Karpas-422 (cell line): ENCODE measurements at places on chromosomes 2 and 18. TPM values are rescaled to one million over a fixed set of nuclear protein-coding genes. Genes with fewer than 3 reads are reported as not detected.

Gene USP14
- total RNA-seq, result 11.8 and 40.1 TPM in 2 replicates

DNA sequence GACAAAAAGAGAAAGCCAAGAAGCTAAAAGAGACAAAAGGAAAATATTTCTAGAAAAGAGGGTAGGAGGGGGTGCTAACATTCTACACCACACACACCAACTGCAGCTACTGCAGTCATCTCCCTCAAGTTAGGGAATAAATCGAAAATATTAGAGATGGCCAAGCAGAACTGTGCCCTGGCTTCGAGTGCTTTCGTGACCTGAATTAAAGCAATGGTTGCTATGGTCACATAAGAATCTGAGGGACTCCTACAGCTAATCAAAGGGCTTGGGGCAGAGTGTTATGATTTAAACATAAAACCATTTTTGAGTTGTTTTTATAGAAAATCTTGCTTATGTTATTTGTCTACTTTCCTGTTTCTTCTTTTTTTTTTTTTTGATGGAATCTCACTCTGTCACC lies 159.6 kb upstream of the HNRNPA3 start:
- no peak for DNase-seq

Gene LBX2
- 7.2 and 15.8 TPM in 2 replicates for total RNA-seq

GRCh38 chr2:217332866-217333265 lies 473.0 kb upstream of the TNP1 start:
- DNase-seq, result no peak

GRCh38 chr18:51127664-51128063 lies 69.8 kb downstream of the MEX3C start:
- DNase-seq, result no peak

DNA sequence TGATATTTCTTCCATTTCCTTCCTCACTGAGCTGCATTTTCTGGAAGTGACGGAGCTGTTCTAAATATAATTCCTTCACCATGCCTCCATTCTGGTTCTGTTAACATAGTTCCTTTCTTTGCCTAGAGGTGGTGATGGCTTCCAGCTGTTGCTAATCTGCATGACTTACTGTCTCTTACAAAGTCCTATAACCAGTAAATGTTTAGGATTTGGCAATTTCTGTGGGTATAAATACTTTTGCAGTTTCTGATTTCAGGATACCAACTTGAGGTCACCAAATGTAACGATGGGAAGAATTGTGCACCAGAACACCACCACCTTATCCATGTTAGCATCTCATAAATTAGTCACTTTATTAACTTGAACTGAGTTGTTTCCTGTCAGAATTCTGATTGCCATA lies 101.7 kb upstream of the FN1 start:
- no peak for DNase-seq

Gene ERBB4
- not detected in 2 replicates for total RNA-seq

Gene TNS1
- total RNA-seq, result 1.7 TPM in 1 of 2 replicates, not detected in the other

DNA sequence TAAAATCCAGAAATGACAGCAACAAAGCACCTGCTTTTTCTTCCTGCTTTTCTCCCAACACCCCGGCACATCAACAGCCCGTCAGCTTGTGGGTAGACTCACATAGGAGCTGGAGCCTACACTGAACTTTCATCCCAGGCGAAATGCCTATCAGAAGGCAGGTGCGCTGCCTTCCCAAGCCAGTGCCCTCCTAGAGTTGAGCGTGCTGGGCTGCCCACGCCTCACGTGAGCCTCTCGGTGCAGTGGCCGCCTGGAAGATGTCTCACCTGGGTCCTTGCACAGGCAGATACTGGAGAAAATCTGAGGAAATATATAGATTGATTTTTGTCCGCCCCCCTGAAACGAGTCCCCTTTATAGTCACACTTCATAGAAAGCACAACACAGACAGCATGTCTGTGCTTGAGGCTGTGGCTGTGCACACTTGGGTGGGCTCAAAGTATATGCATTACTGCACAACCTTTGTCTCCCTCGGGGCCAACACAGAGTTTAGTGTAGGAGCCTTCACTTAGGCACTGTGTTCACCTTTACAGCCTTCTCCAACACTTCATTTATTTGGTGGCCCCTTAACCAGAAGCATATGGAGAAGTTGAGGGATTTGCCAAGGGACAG lies 112.5 kb downstream of the SMAD7 start:
- peak; percentile 76 for DNase-seq

DNA sequence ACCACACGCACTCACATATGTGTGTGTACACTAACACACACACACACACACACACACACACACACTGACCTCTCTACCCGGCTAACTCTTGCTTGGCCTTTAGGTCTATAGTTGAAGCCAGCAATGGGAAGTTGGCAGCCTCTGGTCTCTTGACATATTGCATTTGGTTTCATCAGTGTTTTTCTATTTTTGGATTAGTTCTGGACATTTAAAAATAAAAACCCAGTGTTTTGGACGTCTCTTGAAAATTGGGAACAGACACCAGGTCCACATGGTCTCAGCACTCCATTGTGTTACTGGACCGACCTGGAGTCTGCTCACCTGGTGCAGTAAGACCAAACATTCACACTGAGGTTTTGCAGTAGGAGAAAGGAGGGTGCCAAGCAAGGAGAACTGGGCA lies 50.4 kb upstream of the AFF3 start:
- no peak for DNase-seq

GRCh38 chr2:47112665-47113435 lies 42.3 kb downstream of the STPG4 start:
- DNase-seq, result no peak

- DNase-seq, result peak; percentile 60
These were observed 108.1 kb downstream of the LYPD6 start for GRCh38 chr2:149438330-149438960.

DNA sequence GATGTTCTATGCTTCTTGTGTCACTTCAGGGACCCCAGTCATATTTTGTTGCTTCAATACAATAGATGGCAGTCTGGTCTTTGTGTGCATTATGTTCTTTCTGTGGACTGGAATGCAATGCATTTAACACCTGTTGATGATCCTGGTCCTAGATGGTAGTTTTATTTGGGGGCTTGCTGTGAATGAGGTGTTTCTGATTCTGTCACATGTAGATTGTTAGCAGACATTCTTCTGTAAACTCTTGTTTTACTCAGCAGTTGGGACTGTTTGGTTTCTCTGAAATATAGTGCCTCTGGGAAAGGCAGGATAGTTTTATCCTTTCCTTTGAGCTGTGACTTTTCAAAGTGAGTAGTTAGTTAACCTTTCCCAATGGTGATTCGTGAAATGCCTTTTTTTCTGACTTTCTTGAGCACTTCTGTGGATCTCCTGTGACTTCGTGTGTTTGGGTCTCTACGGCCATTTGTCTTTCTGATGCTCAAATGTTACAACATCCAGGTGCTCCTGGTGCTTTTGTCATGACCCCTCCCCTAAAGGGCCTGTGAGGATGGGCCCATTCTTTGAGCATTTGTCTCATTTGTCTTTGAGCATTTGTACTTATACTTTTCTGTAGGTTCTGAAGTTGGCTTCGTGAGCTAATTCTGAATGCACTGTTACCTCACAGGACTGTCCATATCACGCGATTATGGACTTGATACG lies 20.8 kb downstream of the ADNP2 start:
- DNase-seq, result no peak

DNA sequence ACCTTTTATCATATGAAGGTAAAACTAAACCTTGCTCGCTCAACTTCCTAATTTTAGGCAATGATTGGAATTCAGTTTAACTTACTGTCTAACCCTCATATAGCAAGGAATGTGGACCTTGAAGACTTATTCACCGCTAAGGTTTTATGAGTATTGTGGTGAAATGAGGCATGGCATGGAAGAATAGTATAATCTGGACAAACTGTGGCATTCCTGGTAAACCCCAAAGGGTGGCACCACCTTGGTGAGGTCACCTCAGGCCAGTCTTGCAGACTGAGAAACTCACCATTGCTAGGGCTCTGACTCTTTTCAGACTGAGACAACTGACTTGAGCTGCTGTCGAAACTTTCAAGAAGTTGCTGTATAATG lies 51.1 kb upstream of the EHBP1 start:
- no peak for DNase-seq

GRCh38 chr18:41484069-41484468 lies 471.0 kb upstream of the PIK3C3 start:
- DNase-seq, result no peak

Gene USP37
- 8.9 and 16.9 TPM in 2 replicates for total RNA-seq

DNA sequence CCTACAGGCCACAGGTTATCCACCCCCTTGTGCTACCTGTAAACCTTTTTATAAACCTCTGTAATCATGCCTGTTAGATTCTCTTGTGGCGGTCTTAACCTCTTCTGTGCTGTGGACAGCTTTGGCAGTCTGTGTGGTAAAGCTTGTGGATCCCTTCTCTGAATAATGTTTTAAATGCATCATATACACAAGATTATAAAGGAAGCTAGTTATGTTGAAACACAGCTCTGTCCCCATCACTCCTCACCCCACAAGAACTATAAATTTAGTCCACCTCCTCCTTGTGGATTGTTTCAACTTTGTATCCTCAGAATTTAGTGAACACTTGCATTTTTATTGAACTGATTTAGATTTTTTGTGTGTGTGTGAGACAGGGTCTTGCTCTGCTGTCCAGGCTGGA lies 107.7 kb downstream of the ICA1L start:
- no peak for DNase-seq

Gene QPCT
- total RNA-seq, result 4.8 and 8.8 TPM in 2 replicates

Gene KCNJ3
- not detected in 2 replicates for total RNA-seq

Gene REG1B
- total RNA-seq, result not detected in 2 replicates

Gene SERPINB11
- total RNA-seq, result not detected in 2 replicates

Gene NT5DC4
- total RNA-seq, result not detected in 2 replicates

Gene PLB1
- total RNA-seq, result 0.11 TPM in 1 of 2 replicates, not detected in the other

GRCh38 chr18:49002881-49003280 lies 52.1 kb upstream of the SMAD7 start:
- no peak for DNase-seq

- no peak for DNase-seq
These were observed 69.0 kb upstream of the DLGAP1 start for GRCh38 chr18:4524096-4524495.

DNA sequence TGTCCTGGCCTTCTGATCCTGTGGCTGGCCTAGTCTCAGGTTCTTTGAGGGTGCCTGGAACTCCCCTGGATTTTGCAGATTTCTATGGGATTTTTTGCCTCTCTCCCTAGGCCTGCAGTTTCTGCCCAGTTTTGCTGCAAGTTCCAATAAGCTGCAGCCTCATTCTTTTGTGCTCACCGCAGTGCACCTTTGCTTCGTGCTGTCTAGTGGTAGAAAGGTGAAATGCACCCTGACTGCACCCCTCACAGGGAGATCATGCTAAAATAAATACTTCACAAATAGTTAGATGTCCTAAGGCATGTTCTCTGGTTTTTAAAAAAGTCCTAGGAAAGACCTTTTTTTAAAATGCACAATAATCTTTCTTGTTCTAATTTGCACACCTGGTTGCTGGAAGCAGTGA lies 72.5 kb downstream of the GNAL start:
- DNase-seq, result peak; percentile 47

Gene RNF152
- 0.07 and 0.83 TPM in 2 replicates for total RNA-seq

- no peak for DNase-seq
These were observed 322.2 kb downstream of the ZNF521 start for GRCh38 chr18:25029802-25030201.

Gene TRPM8
- not detected in 2 replicates for total RNA-seq

DNA sequence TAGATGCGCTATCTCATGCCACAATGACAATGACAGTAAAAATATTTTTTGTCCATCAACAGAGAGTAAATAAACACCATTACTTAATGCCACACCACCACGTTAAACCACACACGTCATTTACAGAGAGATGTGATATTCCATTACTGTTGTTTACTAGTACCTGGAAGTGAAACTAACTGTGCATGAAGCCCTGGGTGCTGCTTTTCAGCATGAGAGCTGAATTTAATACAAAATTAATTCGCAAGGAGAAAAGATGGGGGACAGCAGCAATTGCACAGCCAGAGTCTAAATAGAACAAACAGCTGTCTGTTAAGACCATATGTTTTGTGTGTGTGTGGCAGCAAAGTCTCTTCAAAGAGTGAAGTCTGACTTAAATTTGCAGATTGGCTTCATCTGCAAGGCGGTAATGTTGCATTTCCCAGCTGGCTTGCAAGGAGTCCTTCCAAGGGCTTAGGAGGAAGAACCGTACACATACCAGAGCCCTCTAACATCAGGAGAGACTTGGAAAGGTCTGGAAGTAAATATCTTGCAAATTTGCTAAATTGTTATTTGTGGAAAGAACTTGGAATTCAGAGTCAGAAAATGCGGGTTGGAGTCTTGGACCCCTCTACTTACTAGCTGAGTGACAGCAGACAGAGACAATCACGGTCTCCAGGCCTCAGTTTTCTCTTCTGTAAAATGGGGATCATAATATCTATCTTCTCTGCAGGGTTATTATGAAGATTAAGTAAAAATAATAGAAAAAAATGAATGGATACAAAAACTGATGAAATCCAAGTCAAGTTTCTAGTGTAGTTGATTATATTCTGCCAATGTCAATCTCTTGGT lies 127.6 kb downstream of the ALPK2 start:
- DNase-seq, result peak; percentile 50

Gene CCDC121
- total RNA-seq, result 1.2 and 2.9 TPM in 2 replicates

Gene DOK6
- total RNA-seq, result not detected in 2 replicates

Gene INHBB
- total RNA-seq, result not detected in 2 replicates

- no peak for DNase-seq
These were observed 282.7 kb downstream of the AGAP1 start for GRCh38 chr2:235776531-235776930.

DNA sequence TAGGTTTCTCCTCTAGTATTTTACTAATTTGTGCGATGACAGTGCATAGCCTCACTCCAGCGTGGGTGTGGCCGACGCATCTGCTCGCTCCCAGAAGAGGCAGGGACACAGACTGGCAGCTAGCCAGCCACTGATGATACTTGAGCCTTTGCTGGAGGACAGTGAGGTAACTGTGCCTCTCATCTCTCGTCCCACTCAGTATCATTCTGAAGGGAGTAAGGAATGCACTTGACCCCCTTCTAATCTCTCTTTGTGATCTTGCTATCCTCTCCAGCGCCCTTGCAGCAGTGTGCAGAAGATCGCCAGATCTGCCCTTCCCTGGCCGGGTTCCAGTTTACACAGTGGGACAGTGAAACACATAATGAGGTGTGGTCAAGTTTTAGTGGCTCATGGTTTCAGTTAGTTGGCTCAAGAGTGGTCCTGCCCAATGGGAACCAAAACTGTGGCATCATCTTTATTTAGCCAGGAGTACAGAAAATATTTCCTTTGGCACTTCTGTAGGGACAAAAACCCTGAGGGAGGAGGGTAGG lies 17.5 kb downstream of the NCAPH start:
- no peak for DNase-seq

GRCh38 chr18:13217466-13217961 lies 1.0 kb upstream of the LDLRAD4 start:
- DNase-seq, result no peak

Gene PROKR1
- total RNA-seq, result not detected in 2 replicates

Gene SP140
- 24.2 and 25.8 TPM in 2 replicates for total RNA-seq

Gene MYL12B
- 124 and 254 TPM in 2 replicates for total RNA-seq

DNA sequence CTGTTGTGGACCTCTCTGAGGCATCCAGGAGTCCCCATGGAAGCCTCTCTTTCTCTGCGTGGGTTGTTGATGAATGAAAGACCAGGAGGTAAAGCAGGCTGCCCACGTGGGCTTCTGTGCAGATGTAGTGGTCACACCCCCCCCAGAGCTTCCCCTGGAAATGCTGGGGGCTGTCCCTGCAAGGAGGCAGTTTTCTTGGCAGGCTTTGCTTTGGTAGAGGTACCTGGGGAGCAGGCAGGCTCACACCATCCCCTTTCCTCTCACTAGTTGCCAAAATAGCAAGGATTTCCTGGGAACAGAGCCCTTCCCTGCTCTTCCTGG lies 97.6 kb upstream of the MAP3K20 start:
- no peak for DNase-seq

GRCh38 chr2:122139739-122140420 lies 384.4 kb downstream of the TSN start:
- no peak for DNase-seq
